Epithelial cell of esophagus (primary cell): ENCODE measurements at places on chromosomes 5 and 9.

DNA sequence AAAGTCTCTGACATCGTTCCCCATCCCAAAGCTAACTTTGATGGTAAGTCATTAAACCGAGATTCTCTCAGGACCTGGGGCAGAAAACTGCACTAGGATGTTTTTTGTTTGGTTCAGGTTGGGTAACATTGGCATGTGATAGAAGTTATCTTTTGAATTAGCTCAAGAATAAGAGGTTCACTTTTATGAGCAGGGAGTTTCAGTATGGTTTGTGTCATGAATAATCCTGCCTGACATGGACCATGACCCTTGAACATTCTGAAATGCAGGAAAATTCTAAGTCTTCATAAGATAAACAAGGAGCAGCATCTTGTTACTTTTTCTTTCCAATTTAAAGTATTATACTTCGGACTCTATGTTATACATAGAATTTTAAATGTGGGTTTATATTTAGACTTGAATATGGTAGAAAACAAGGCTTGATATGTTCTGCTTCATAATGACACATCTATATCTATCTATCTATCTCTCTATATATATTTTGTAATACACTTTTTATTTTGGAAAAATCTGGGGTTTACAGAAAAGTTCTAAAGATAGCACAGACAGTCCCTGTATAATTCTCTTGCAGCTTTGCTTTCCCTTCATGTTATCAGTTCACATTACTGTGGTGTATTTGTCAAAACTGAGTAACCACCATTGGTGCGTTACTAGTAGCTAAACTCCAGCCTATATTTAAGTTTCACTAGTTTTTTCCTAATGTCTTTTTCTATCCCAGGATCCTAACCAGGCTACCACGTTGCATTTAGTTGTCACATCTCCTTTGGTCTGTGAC lies 102.7 kb upstream of the TAF11L2 start:
- DNase-seq, result no peak

GRCh38 chr5:169606279-169606678 lies 22.7 kb downstream of the SPDL1 start:
- no peak for DNase-seq

DNA sequence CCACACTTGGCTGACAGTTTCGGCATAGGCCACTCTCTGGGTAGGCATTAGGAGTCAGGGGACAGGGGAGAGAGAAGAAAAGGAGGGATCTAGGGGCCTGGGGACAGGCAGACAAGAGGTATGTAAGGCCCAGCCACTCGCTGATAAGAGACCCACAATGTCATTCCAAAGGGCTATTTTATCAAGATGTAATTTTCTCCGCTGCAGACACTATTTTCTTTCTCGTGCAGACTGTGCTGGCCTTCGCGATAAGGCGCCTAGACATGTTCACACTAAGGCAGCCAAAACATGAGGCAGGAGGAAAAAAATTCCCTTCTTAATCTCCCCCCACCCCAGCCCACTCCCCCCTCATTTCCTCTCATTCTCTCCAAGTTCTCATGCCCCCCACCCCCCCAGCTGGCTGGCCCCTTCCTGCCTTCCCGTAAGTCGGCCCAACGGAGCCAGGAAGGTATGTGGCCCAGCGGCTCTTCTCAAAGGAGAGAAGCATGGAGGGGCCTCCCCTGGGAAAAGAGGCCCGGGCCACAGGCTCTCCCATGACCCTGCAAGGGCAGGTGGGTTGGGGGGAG lies 44.9 kb upstream of the SYNPO start:
- DNase-seq, result no peak

DNA sequence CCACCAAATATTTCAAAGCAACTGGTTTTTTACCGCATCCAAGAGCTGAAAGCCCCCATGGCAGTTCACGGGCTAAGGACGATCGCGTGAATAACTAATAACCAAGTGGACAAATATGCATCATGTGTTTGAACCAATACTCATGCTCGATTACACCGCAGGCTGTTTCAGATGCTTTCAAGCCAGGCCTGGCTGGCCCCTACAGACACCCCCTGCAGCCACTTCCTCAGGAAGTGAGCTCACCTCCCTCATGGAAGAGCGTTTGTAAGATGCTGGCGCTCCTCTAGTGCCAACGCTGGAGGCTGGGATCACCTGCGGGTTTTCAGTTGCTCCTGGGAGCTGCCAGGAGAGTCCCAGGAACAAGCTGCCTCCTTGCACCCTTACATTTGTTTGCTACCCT lies 53.9 kb upstream of the PTCH1 start:
- DNase-seq, result no peak

DNA sequence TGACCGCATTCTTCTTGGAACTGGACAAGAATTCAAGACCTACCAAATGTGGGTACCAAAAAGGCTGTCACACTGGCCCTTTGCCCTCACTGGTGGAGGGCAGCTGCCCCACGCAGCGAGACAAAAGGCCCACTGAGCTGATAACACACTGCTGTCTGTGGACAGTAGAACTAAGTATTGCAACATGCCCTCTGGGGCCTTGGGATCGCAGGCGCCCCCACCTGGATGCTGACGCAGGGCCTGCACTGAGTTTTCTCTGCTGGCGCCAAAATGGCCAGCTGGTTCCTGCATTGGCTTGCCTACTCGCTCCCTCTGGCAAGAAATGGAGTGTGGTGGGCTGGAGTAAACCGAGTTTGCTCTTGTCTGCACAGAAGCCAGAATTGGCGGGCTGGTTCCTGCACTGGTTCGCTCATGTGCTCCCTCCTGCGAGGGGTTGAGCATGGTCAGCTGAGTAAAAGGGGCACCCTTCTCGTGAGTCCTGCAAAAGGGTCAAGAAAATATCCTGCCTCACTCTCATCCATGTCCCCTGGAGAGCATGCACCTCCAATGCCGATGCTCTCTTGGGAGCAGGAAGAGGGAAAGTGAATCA lies 55.7 kb downstream of the NXNL2 start:
- peak; percentile 31 for DNase-seq

DNA sequence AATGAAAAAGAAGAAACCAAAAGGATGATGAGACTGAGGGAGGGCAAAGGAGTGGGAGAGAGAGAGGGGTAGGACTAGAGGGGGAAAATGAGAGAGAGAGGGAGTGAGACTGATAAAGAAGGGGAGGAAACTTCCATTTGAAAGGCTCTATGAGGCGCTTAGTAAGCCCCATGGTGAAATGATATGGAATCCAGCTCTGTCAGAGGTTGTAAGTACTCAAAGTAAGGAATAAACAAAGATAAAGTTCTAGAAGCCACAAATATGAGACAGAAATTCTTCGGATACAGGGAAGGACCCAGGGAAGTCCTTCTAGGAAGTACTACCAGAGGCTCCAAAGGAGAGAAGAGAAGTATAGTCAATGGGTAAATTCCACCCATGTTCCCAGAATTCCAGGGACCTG lies 21.7 kb upstream of the VLDLR start:
- no peak for DNase-seq

DNA sequence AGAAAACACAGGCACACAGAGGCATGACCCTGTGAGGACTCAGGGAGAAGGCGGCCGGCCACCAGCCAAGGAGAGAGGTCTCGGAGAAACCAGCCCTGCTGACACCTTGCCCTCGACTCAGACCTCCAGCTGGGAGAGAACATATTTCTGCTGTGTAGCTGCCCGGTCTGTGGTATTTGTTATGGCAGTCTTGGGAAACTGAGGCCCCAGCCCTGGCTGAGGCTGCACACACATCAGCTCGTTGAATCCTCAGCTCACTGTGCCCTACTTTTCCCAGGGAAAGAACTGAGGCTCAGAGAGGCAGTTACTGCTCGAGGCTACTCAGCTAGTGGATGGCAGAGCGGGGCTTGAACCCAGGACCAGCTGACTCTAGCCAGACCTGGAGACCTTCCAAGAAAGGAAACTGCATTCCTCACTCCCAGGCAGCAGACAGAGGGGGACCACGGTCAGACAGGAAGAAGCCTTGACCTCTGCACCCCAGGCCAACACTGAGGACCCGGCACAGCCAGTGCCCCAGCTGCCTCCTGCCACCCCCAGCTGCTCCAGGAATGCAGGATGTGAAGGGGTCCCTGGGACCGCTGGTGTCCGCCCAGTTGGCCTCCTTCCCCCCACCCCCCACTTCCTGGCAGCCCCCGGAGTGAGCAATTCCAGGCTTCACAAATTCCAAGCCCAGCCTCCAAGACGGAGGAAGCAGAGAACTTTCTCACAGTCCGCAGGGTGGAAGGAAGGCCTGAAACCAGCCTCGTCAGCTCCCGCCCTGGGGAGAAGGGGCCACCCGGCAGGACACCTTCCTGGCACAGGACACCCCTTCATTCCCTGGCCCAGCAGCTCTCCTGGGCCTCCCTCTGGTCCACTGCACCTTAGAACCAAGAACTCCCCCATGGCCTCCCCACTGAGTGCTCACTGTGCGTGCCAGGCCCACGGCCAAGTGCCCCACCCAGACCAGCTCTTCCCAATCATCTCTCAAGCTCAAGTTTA lies 69.9 kb downstream of the LRSAM1 start:
- no peak for DNase-seq

- DNase-seq, result peak; percentile 42
Measured at GRCh38 chr5:142803428-142804125, 33.4 kb downstream of the ARHGAP26 start.

DNA sequence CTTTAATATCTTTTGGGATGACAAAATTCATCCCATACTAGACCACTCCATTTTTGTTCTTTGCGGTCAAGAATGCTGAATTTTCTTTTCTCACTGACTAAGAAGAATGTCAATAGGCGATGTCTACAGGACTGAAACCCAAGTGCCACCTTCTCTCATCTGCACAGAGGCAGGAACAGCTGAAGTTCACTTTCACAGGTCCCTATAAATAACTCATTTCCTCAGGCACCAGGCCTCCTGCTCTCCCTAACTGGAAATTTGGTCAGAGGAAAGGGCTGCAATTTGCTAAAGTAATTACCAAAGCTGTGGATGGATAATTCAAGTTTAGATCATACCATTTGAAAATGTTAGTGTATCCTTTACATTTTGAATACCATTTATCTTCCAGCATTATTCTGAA lies 142.9 kb downstream of the DIRAS2 start:
- DNase-seq, result no peak

- peak; percentile 46 for DNase-seq
Measured at GRCh38 chr5:41508186-41508585, 2.2 kb downstream of the PLCXD3 start.

GRCh38 chr5:178396796-178397720 lies 164.5 kb upstream of the PHYKPL start:
- DNase-seq, result no peak

DNA sequence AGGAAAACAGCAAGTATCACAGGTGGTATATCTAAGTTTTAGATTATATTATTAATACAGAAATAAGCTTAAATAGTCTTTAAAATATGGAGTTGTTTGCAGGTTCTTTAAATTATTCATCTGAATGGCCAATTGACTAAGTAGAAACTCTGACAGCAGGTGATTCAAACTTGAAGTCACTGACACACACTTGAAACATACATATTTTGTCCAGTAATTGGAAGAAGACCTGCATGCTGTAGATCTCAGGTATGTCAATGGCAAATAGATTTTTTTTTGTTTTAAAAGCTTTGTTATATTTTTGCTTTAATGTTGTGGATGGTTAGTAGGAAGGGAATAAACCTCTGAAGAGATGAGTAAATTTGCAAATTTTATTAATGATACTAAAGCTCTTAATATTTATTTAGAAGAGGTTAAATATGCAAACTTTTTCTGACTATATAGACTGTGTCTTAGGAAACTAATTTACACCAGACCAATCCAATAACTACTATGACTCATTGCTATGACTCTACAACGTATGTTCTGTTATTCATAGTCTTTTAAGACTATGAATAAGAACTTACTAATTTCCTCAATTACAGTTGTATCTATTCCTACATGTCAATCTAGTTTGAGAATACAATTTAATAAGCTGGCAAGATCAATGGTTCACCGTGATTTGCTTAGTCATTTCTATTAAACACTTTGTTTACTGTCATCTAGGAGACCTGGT lies 53.9 kb upstream of the RORB start:
- peak; percentile 76 for DNase-seq

DNA sequence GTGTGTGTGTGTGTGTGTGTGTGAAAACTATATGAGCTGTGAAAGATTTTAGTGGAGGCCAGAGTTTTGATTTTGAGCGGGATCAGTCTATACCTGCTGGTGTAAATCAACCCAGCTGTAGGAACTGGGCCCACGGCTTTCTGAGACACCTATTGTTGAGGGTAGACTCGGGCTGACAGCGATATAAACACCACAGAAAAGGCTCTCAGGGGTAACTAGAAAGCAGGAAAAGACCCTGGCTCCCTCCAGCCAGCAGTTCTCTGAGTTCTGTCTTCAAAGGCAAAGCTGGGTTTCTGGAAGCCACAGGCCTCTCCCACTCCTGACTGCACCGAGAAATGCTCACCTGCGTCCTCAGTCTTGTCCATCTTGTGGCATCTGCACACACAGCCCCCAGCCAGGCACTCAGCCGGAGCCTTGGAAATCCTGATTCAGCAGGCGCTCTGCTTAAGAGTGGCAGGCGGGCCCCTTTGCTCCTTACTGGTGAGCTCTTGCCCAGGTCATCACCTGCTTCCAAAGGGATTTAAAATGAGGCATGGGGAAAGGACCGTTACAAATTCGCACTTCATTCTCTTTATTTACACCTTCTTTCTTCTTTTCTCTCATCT lies 223.3 kb downstream of the NDUFS4 start:
- no peak for DNase-seq

DNA sequence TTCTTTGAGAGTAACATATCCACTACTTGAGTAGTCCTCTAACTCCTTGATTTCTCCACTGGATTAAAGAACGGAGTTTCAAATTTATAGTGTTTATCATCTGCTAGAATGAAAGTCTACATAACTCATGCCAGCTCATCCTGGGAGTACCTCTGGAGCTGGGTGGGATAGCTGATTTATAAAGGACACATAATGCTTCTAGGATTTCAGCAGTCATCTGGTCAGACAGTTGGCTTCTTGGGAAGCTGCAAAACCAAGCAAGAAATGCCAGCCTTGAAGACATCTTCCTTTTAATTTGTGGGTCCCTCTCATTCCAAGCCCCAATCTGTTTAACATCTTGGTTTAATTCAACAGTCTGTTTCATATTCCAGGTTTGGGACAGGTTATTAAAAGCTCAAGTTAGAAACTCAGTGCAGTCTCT lies 3.2 kb downstream of the GALNT10 start:
- no peak for DNase-seq

DNA sequence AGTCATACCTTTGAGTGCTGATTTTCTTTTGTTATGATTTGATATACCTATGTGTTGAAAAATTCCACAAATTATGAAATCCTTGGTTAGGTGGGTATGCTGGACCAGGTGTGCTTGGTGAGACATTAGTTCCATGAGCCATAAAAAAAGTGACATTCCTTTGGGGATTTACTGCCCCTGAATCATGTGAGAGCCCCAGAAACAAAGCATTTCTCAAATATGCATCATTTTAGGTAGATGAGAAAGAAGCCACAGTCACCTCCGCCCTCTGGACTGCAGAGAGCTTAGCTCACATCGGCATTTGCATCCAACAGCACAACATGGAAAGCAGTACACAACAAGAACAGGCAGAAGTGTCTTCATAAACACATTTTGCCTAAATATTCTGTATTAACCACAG lies 55.3 kb downstream of the DAP start:
- peak; percentile 72 for DNase-seq

- DNase-seq, result no peak
Measured at GRCh38 chr9:6692881-6693361, 47.4 kb upstream of the GLDC start.
